Activated T-helper 17 cell treated with anti-CD3 and anti-CD28 coated beads, Interleukin-2, amount 50 U/mL, for 72 hours (primary cell): ENCODE measurements at places on chromosomes 1 and 21.

- ATAC-seq, result no peak
Measured at GRCh38 chr1:165240492-165240891, 116.0 kb downstream of the LMX1A start.

DNA sequence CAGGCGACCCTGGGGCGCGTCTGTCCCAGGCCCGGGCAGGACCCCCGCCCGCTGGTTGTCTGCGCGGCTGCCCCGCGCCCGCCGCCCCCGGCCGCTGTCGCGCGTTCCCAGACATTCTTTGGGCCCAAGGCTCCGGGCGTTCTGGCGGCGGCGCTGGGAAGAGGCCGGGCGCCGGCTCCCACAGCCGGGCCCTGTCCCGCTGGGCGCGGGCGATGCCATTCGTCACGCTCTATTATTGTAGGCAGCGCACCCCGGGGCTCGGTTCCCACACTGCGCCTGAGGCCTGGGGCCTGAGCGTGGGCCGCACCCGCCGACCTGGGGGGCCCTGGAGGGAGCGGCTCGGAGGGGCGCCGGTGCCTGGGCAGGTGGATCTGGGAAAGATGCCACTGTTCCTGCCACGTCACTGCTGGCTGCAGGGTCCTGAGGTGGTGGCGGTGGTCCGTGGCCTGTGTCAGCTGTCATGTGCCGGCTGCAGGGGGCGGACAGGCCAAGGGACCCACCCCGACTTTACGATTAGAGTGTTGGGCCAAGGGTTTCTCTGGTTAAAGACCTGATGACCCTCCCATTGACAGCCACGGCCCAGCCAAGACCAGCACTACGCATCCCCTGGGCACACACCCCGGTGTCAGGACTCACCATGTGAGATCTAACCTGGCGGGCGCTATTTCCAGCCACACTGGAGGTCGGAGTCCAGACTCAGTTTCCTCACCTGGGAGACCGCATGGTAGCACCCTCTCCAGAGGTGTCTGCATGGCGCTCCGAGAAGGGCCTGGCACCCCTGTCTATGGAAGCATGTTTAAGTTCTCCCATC, 55.1 kb upstream of the ADARB1 start:
- no peak for ATAC-seq

- no peak for ATAC-seq
Measured at GRCh38 chr1:222893255-222893654, 78.4 kb downstream of the DISP1 start.

DNA sequence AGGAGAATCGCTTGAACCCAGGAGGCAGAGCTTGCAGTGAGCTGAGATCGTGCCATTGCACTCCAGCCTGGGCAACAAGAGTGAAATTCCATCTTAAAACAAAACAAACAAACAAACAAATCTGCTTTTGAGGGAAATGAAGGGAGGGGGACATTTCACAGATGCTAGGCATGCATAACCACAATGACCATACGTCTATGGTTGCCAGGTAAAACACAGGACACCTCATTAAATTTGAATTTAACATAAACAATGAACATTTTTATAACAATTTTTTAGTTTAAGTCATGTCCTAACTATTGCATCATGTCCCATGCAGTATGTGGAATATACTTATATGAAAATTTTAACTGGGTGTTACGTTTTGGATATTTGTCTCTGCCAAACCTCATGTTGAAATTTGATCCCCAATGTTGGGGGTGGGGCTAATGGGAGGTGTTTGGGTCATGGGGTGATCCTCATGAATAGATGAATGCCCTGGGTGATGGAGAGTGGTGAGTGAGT, 31.0 kb upstream of the ZBTB18 start:
- no peak for ATAC-seq

- no peak for ATAC-seq
Measured at GRCh38 chr1:187275346-187275745, 446.6 kb downstream of the PLA2G4A start.

- ATAC-seq, result no peak
Measured at GRCh38 chr1:160794376-160794775, 1.6 kb upstream of the LY9 start.

DNA sequence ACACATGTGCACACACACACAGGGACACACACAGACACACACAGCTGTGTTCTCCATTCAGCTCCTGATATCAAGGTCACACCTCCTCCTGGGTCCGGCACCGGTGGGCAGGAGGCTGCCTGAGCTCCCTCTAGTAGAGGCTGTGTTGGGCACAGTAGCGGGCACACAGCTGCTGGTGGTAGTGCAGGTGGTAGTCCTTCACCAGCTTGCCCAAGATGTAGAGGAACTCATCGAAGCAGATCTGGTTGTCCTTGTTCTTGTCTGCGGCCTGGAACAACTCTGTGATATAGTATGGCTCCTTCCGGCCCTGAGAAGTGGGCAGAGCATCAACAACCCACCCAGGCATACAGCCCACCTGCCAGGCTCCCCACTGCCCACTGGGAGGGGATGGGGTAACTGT, 5.6 kb upstream of the S100A8 start:
- ATAC-seq, result no peak

DNA sequence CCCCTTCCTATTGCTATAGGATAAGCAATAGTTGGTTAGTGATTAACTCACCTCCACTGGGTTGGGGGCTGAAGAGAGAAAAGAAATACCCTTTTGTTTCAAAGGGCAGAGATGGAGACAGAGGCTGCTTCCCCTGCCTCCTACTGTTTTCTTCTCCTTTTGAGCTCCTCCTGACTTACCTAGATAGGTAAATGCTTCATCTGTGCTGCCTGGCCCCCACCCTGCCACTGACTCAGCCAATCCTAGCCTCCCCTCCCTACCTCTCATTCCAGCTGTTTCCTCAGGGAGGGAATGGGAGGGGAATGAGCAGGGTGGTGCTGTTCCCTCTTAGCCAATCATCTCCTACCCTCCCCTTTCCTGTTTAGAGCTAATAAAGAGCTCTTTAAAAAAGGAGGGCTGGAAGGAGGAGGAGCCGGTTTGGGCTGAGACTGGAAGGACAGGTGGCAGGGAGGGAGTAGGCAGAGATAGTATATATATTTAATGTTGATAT, at the start of gene C1orf116:
C1orf116 (minus strand) TSS at position 229 of the 490 bp plus-strand sequence. CDS start 5,158 bp downstream, outside the sequence.
- no peak for ATAC-seq

GRCh38 chr21:46000731-46001641, 19.4 kb downstream of the COL6A1 start:
- no peak for ATAC-seq

DNA sequence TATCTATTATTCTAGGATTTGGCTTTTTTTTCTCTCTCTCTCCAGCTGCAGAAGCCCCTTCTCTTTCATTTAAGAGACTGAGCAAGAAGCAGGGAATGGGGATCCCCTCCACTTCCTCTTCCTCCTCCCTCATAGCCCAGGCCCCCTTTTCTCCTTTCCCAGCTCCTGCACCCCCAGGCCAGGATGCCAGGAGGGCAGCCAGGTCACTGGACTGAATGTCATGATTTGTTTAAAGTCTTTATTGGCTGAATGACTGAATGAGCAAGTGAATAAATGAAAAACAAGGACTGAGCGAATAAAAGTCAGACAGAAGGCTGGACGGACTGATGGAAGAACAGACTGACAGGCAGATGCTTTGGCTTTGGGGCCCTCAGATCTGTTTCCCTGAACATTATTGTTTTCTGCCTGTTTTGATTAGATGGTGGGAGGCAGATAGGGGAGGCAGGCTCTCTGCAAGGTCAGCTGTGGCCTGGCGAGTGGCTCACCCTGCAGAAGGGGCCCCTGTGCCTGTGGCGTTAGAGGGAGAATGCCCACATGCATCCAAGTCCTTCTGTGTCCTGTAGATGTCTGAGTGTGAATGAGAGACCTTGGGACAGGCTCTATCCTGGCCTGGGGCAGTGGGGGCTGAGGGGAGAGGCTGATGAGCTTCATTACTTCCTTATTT, 20.3 kb upstream of the ADGRB2 start:
- ATAC-seq, result no peak

DNA sequence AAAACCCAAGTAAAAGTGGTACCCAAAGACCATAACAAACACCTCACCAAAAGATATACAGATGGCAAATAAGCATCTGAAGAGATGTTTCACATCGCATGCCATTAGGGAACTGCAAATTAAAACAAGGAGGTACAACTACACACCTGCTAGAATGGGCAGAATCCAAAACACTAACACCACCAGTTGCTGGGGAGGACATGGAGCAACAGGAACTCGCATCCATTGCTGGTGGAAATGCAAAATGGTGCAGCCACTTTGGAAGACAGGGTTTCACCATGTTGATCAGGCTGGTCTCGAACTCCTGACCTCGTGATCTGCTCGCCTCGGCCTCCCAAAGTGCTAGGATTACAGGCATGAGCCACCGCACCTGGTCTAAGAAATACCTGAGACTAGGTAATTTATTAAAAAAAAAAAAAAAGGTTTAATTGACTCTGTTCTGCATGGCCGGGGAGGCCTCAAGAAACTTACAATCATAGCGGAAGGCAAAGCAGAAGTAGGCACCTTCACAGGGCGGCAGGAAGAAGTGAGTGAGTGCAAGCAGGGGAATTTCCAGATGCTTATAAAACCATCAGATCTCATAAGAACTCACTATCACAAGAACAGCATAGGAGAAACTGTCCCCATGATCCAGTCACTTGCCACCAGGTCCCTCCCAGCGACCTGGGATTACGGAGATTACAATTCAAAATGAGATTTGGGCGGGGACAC, 30.2 kb upstream of the PRSS38 start:
- no peak for ATAC-seq

- no peak for ATAC-seq
Measured at GRCh38 chr1:177307771-177308170, 137.0 kb downstream of the BRINP2 start.

- no peak for ATAC-seq
Measured at GRCh38 chr1:37147906-37148305, 113.6 kb upstream of the GRIK3 start.

GRCh38 chr21:45990741-45991605, 9.4 kb downstream of the COL6A1 start:
- no peak for ATAC-seq

DNA sequence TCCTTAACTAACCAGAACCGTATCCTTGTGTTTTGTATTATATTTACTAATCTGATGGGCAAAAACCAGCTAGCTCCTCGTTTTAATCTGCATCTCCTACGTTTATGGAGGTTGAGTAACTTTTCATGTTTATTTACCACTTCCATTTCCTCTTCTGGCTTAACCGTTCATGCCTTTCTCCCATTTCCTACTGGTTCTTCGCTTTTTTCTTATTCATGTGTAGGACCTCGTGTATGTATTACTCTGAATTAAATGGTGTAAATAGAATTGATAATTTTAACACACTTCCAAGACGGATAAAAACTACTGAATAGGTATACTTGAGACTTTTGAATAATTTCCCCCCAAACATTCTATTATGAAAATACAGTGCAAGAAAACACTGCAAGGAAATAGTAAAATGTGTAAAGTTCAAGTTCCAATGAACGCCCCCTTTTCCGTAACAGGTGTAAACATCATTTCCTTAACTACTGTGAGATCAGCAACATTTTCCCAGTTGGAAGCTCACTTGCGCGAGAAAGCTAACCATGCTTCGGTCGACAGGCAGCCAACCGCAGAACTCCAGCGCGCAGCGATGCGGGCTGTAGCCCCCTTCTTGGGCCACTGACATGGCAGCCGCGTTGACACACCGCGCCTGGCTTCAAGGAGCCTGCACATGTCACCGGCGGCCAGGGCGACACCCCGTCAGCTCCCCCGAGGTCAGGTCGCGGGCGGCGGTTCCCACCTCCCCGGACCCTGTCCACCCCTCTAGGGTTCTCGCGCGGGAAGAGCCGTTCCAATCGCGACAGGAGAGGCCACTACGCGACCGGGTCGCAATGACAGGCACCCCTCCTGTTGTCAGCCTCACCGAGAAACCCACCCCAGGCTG, 816 bp downstream of the EDEM3 start:
- ATAC-seq, result peak; percentile 13

DNA sequence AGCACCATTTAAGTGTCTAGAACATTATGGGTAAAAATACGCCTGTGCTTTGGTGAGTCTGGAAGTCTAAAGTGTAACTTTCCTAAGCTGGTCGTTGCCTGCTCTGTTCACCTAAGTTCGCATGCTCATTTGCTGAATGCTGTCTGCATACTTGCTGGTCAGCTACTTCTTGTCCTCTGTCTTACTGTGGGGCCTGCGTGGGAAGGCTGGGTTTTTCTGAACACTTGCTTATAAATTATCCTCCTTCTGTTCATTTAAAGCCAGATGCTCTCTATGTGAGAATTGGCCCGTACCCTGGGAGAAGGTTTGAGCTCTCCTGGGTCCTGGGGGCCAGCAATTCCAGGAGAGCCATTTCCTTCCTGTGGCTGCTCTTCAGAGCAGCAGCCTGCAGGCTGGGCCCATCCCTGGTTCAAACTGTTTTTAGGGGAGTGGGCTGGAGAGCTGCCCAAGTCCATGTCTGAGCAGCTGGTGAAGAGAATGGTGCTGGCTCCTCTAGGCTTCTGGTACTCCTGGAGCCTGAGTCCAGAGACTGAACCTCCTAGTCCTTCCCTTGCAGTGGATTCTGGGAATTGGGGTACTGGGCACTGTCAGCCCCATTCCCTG, 75.7 kb downstream of the GALNT2 start:
- ATAC-seq, result no peak

GRCh38 chr1:227885648-227886502, 61.9 kb downstream of the WNT9A start:
- peak; percentile 67 for ATAC-seq

- no peak for ATAC-seq
Measured at GRCh38 chr1:47137198-47137597, at the start of gene CYP4A22. TSS of gene CYP4A22 (plus strand) at chr1:47137441. CDS start at chr1:47137486, 45 bp downstream.

- ATAC-seq, result no peak
Measured at GRCh38 chr1:177351361-177352108, 180.8 kb downstream of the BRINP2 start.

- no peak for ATAC-seq
Measured at GRCh38 chr1:232422898-232423297, 207.0 kb downstream of the SIPA1L2 start.

GRCh38 chr1:194355488-194356106, 1169.2 kb upstream of the B3GALT2 start:
- no peak for ATAC-seq

- no peak for ATAC-seq
Measured at GRCh38 chr1:36170643-36171412, 14.9 kb downstream of the MAP7D1 start.

DNA sequence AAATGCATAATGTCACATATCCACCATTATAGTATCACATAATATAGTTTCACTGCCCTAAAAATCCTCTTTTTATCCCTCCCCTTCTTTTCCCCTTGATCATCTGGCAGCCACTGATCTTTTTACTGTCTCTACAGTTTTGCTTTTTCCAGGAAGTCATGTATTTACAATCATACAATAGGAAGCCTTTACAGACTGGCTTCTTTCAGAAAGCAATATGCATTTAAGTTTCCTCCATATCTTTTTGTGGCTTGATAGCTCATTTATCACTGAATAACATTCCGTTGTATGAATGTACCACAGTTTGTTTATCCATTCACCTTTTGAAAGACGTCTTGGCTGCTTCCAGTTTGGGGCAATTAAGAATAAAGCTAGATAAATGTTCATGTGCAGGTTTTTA, 14.3 kb upstream of the WDTC1 start:
- ATAC-seq, result no peak

GRCh38 chr1:53634571-53634979, 104.4 kb downstream of the GLIS1 start:
- ATAC-seq, result no peak

DNA sequence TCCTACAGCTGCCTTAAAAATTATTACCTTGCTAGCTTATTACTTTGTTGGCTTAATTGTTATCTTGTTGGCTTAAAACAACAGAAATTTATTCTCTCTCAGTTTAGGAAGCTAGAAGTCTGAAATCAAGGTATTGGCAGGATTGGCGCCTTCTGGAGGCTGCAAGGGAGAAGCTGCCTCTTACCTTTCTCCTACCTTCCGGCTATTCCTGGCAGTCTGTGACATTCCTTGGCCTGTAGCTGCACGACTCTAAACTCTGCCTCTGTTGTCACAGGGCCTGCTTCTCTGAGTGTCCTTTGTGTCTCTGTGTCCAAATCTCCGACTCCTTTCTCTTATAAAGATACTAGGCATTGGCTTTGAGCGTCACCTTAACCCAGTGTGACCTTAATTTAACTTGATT, 579.9 kb upstream of the B3GALT2 start:
- ATAC-seq, result no peak
